CD4-positive, CD25-positive, alpha-beta regulatory T cell (primary cell): ENCODE measurements at places on chromosomes 7 and 10. TPM values are rescaled to one million over a fixed set of nuclear protein-coding genes. Genes with fewer than 3 reads are reported as not detected.

OR2A1 gene
- not detected for total RNA-seq

CPN1 gene
- not detected for total RNA-seq

ARMS2 gene
- total RNA-seq, result not detected

COL13A1 gene
- total RNA-seq, result not detected

ZWINT gene
- total RNA-seq, result 3.4 TPM

VWDE gene
- total RNA-seq, result 0.86 TPM

RSPH10B2 gene
- 0.39 TPM for total RNA-seq

COBL gene
- 0.59 TPM for total RNA-seq

GRCh38 chr10:114561008-114561523 lies 97.0 kb downstream of the ABLIM1 start:
- no peak for DNase-seq

GRCh38 chr10:3692387-3692999 lies 92.5 kb downstream of the KLF6 start:
- no peak for DNase-seq

DNA sequence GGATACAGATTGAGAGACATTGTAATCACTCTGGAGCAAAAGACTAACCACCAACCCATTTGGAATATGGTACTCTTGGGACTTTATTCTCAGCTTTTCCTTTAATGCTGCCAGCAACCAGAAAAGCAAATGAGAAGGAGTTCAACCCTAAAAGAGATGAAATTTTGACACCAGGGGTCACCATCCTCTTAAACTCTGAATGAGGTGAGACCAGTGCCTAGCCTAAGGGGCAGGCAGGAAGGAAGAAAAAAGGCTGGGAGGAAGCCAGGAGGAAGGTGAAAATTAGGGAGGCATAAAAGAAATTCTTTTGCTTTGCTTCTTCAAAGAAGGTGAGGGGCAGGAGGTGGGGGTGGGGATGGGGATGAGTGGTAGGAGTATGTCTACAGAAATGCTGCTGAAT lies 135.8 kb downstream of the JAZF1 start:
- DNase-seq, result no peak

DNA sequence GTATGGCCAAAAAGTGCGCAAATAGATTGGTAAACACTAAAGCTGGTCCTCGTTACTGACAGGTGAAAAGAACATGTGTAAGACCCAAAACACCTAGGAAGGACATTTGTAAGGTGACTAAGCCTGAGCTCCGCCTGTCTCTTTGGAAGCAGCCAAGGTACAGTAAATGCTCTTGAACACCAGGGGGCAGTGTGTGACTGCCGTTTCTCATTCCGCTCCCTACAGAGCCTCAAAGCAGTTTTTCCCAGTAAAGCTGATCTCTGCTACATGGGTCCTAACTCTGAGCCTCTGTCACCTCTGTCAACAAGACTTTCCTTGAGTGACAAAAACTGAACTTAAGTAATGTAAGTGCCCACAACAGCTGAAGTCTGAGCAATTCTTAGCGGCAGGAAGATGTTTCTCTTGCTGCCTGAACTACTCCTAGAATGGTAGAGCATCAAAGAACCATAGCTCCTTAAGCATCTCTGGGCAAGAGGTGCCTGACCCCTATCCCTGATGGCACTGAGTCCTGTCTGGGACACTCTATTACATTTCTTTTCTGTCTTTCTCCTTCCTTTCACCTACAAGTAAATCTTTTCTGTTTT lies 238.0 kb upstream of the INHBA start:
- DNase-seq, result peak; percentile 57

GRCh38 chr10:101920546-101920945 lies 76.9 kb upstream of the KCNIP2 start:
- no peak for DNase-seq

DNA sequence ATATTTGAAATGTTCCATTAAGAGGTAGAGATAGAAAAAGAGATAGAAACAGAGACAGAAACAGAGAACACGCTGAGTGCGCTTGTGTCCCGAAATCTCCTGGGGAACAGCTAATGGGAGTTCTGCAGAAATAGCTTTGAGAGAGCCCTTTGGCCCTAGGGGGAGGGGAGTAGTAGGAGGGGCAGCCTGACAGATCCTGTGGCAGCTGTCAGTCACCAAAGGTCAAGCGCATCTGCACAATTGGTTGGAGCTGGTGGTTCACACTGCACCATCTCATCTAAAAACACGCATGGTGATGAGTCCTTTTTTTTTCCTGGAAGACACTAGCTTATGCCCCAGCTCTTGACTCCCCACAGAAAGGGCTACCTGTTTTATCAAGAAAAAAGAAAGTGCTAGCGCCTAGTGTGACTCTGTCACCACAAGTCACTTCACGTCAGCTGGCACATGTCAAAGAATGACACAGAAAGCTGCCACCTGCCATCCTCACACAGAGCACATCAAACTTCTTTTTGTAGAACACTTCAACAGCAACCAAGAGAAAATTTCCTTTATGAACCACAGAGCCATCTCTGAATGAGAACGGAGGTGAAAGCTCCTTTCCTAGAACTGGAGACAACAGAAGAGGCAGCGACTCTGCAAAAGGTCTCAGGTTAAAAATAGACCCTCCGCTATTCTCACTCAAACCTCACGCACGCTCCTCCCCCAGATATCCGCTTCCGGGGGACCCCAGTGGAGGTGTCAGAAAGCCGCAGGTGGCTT lies 125.7 kb downstream of the GFRA1 start:
- no peak for DNase-seq

DNA sequence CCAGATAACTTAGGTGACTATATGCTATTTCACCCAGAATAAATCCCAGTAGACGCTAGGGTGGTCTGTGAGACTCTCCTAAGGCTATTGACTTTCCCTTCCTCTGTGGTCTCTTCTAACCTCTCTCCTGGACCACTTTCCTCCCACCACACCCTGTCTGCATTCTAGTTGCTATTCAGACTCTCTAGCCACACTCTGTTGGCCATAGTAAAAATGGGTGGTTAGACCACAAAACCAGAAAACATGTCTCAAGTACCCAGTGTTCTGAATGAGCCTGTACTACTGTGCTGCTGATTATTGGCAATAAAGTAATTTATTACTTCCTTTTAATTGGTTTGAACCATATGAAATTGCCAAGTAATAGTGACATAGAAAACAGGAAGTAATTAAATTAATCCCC lies 240.8 kb downstream of the KIF20B start:
- DNase-seq, result no peak

- DNase-seq, result peak; percentile 41
These were observed 50.4 kb upstream of the WNT16 start for GRCh38 chr7:121278120-121279021.

DNA sequence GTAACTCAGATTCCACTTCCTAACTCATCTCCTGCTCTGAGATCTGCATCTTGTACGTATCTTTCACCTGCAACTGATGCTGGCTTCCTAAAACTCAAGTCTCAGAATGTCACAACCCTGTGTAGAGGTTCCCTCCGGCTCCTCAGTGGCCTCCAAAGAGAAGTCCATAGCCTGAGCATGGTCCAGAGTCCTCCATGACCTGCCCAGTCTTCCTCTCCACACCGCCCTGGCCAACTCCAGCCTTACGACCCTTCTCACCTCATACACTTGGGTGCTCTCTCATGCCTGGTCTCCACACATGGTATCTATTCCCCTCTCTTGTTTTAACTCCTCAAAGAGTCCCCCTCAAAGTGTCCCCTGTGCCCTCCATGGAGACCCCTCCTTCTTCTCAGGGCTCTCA lies 41.9 kb downstream of the RAMP3 start:
- no peak for DNase-seq

GRCh38 chr7:42770114-42770513 lies 141.8 kb downstream of the C7orf25 start:
- no peak for DNase-seq

GRCh38 chr10:5710859-5711258 lies 26.2 kb downstream of the TASOR2 start:
- peak; percentile 40 for DNase-seq

DNA sequence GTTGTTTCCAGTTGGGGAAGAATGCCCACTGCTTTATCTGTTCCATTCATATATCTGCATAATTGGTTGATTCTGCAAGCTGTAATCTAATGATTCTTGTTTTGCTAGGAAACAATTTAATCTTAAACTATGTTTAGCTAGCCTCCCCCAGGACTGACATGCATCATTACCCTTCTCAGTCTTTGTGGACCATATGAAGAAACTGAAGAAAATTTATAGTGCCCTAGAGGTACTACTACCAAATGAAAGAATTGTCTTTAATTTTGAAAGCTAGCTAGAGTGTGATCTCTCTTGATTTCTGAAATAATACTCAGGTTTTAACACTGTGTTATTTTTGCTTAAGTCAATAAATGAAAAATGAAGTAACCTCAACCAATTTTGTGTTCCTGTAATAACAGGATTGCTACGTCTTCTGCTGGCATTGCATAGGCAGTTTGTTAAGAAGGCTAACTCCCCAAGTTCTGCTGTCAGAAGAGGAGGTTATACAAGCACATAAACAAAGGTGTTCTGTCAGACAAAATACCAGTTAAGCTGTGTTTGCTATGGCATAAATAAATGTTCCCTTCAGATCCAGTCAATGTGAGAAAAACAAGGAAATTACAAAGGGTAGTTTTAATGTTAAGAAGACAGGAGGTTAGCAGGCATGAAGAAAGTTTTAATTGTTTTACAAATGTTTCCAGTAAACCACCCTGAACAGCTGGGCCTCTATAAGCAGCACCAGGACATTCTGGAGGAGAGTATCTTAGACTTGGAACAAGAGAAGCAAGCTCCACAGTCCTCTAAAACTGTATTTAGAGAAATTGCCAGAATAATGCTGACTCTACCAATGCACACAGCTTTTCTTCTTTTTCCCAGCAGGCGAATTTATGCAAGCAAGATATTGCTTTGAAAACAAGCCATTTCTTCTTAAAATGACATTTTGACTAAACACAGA lies 90.3 kb upstream of the CTTNBP2 start:
- no peak for DNase-seq

GRCh38 chr10:75959209-75959608 lies 527.8 kb downstream of the LRMDA start:
- DNase-seq, result no peak

DNA sequence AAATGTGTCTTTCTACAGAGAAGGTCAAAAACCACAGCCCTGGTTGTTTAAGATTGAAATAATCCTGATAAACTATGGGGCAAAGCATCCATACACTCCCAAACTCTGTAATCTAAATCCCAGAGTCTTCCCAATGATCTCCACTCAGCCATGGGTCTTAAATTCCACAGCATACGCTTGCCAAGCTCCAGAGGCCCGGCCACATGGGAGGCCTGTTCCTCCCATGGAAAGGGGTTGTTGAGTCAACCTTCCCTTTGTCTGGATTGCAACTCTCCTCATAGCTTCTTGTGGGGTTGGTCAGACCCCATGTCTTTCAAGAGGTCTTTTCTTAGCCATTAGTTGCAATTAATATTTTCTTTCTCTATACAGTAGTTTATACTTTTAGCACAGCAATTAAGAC lies 718 bp upstream of the STEAP4 start:
- no peak for DNase-seq

DNA sequence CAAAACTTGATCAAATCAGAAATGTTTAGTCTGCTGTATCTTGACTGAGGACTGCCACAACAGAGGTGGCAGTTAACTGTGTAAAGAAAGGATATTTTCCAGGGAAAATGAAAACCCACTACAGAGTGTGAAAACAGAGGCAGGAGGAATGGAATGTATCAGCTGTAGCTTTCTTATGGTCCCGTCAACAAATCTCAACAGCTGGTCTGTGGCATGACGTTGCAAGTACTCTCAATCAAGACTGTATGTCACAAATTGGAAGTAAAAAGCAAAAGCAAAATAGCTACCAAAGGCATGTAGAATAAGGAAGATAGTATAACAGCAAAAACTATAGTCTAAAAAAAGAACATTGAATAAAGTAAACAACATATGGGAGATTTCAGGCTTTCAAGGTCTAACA lies 123.5 kb downstream of the KMT2C start:
- no peak for DNase-seq

GRCh38 chr7:77465256-77465655 lies 49.1 kb upstream of the GSAP start:
- DNase-seq, result no peak

- DNase-seq, result no peak
These were observed 4.2 kb downstream of the ZNF488 start for GRCh38 chr10:47379901-47380300.

- peak; percentile 46 for DNase-seq
These were observed 10.2 kb downstream of the HIPK2 start for GRCh38 chr7:139767561-139767982.

DNA sequence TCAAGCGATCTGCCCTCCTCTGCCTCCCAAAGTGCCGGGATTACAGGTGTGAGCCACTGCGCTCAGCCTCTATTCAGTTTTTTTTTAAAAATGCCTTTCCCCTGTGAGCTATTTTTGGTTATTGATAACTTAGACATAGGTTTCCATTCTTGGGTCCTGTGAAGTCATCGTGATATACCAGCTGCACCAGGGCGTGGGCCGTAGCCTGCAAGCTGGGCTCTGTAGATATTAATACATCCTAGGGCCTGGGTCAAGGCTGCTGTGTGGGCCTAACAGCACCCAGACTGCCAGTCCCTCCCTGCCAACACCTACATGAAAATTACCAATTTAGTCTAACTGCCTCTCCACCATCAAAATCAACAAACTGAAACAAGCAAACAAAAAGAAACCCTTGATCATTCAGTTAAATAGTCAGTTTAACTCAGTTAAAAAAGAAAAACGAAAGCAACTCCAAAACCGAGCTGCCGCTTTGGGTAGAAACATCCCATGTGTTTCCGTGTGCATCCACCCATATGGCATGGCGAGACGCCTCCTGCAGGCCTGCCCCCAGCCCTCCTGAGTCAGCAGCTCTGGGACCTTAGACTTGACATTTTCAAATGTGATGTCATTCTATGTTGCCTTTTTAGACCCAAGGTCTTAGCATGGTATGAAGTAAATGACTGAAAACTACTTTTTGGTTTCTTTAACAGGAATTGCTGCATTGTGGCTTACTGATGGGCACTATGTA lies 330.2 kb downstream of the GLRX3 start:
- DNase-seq, result no peak

DNA sequence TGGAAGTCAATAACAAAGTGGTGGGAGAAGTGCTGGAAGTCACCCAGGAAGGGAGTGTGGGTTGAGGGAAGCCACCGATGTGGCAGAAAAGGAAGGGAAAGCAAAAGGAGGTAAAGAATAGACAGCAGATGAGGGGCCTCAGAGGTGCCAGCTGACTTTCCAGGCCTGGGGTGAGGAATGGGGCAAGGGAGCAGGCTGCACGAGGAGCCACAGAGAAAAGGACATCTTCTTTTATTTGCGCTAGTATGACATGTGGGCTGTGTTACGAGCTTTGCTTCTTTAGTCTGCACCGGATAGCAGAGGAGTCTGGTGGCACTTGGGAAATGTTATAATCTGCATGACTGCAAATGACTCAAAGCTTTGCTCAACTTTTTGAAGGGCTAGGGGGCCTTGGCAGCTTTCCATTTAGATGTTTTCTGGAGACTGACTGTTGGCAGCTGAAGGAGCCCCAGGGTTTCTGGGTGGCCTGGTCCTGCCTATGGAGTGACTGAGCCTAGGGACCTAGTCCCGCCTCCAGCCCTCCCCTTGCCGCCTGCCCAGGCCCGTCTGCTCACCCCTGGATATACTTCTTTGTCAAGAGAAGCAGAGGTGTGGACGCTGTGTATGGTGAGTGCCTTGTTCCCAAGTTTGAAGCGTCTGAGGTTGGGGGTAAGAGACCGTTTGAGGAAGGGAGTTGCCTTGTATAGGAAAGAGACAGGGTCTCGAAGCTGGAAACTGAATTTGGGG lies 5.1 kb downstream of the PRXL2A start:
- no peak for DNase-seq
